ENCODE measurements at places on chromosomes 4 and X. TPM values are rescaled to one million over a fixed set of nuclear protein-coding genes. Genes with fewer than 3 reads are reported as not detected.

The CT47A1 gene
- total RNA-seq = not detected

The MFSD8 gene
- total RNA-seq = 28.5 TPM

The ZXDA gene
- total RNA-seq = 7.5 TPM

The EVC gene
- 0.68 TPM for total RNA-seq

The TSPAN7 gene
- total RNA-seq = not detected

The TMPRSS11B gene
- total RNA-seq = not detected

The NOX1 gene
- total RNA-seq = not detected

The WAS gene
- 146 TPM for total RNA-seq

The RHOXF1 gene
- total RNA-seq = not detected

The SHOX gene
- not detected for total RNA-seq

The ARAP2 gene
- total RNA-seq = 63.7 TPM

The VSIG4 gene
- 0.30 TPM for total RNA-seq

The NUDT10 gene
- total RNA-seq = 1.2 TPM

GRCh38 chrX:102840871-102841705 lies 96.0 kb upstream of the RAB40AL start:
- DNase-seq = no peak

DNA sequence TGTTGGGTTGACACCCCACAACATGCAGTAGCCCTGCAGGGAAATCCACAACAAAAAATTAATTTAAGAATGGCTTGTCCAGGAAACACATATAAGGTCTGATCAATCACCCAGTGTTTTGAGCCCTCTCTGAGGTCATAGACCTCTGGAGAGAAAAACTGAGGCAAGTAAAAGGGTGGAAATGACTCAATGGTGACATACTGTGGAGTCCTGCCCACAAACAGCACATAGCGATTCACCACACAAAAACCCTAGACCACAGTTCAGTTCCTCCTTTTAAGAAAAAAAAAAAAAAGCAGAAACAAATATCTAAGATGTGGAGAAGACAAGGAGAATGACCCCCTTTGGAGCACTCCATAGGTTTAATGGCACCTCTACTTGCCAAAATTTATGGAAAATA lies 2691.0 kb downstream of the PCDH7 start:
- DNase-seq = no peak

DNA sequence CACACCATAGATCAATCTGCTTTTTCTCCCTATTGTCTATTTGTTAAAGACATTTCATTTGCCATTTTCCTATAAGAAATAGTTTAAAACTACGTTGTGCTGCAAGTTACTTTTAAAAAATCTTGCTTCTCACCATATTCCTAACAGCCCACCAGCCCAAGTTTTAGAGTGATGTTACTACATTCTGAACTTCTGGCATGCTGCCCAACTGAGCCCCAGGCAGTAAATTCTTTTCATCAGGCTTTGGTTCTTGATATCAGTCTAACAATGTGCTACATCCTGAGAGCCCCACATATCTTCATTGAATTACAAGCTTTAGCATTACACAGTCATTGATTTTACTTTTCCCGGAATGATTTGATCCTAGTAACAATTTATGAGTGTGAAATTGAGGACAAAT lies 283.8 kb upstream of the IL1RAPL1 start:
- no peak for DNase-seq

- no peak for DNase-seq
Observed at GRCh38 chr4:106422766-106423165, 54.2 kb upstream of the GIMD1 start.

- no peak for DNase-seq
Observed at GRCh38 chrX:97619499-97619898, 735.8 kb downstream of the RPA4 start.

GRCh38 chrX:118730500-118731247 lies 3.3 kb downstream of the IL13RA1 start:
- DNase-seq = no peak

DNA sequence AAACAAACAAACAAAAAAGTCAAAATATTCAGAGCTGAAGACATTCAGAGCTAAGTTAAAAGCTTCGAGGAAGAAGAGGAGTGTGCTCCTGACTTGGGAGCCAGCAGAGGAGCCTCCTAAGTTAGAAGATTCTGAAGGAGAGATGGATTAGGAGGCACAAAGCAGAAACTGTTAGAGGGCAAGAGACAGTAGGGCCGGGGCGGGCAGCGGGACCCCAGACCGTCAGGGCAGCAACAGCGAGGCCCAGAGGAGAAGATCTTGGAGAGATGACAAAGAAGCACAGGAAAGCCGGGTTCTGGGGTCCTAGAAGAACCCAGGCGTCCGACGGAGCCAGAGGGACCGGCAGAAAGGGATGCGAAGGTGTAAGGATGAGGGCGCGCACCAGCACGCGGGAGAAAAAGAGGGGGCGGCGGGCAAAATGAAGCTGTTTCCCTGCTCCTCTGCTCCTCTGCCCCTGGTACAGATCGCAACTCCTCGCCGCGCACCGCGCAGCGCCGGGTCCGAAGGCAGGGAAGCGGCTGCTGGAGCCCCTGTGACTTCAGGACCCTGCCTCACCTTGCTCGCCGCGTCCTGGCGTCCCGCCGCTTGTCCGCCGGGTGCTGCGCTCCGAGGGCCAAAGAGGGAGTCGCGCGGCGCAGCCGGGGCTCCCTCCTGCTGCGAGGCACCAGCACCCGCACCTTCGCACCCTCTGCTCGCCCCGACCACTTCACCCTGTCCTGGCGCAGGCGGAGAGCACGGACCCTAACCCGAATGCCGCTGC lies 477 bp downstream of the KLHL13 start:
- DNase-seq = peak; percentile 36

DNA sequence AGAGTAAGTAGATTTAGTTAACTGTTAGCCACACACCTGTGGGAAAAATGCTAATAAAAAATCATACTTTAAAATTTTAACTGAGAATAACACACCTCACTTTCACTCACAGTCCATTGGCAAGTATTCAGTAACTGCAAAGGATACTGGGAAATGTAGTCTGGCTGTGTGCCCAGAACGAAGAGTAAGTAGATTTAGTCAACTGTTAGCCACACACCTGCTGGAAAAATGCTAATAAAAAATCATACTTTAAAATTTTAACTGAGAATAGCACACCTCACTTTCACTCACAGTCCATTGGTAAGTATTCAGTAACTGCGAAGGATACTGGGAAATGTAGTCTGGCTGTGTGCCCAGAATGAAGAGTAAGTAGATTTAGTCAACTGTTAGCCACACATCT lies 178.4 kb upstream of the NWD2 start:
- DNase-seq = no peak

DNA sequence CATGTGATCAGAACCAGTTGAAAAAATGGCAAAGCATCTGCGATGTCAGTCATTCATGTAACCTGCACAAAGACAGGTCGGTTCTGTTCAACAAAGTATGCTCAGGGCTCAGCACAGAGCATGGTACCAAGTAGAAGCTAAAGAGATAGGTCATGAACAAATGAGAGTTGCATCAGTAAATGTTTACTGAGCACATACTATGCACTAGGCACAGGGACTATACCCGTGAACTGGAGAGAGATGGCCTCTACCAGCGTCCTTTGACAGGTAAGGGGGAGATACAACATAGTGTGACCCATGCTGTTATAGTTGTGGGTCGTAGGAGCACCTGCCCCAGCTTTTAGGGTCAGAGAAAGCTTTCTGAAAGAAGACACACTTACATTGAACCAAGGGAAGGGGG lies 46.7 kb downstream of the PHKA2 start:
- no peak for DNase-seq

DNA sequence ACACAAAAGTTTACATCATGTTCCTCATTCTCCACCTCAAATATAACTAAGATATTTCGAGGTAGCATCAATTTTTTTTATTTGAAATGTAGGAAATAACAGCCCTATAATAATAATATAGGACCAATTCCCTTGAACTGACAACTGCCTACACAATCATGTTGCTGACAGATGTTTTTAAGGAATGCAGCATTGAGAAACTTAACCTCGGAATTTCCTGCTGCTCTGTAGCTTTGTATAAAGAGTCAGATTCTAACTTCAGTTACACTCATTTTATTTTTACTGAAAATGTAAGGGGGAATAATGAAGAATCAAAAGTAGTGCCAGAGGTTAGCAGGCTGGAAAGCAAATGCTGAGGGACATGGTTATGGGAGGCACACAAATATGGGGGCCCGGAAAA lies 235.8 kb downstream of the RBMX2 start:
- no peak for DNase-seq

GRCh38 chrX:73481521-73481920 lies 34.7 kb downstream of the CDX4 start:
- DNase-seq = no peak

GRCh38 chrX:13899607-13900006 lies 82.7 kb upstream of the GPM6B start:
- no peak for DNase-seq

DNA sequence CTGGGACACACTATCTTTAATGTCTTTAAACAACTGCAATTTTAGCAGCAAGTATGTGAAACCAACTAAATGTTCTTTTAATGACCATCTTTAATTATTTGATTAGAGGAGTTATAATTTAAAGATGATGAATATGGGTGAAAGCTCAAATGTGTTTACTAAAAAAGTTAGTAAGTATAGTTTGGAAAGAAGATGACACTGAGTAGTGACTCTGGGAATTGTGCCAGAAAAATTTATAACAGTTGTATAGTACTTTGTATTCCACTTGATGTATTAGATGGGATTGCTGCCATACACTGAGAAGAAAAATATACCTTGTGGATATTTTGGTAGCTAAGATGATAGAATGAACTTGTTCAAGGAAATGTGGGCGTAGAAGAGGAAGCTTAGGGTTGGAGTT lies 19.5 kb upstream of the PACRGL start:
- no peak for DNase-seq

GRCh38 chr4:7763788-7764187 lies 175.9 kb downstream of the AFAP1 start:
- no peak for DNase-seq

DNA sequence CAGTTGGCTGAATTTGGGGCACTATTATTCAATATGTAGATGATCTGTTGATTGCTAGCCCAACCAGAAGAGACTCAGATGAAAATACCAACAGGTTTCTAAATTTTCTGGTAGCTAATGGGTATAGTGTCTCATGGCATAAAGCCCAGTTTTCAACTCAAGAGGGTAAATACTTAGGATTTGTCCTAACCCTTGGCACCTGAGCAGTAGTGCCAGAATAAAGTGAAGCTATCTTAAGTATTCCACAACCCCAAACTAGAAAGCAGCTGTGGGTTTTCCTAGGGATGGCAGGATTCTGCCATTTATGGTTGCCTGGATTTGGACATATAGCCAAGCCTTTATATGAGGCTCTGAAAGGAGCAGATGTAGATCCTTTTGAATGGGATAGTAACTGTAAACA lies 119.0 kb downstream of the AGTR2 start:
- DNase-seq = no peak

GRCh38 chr4:140799686-140800225 lies 43.6 kb upstream of the TBC1D9 start:
- DNase-seq = no peak

GRCh38 chrX:120575379-120576114 lies 14.8 kb upstream of the CUL4B start:
- no peak for DNase-seq

DNA sequence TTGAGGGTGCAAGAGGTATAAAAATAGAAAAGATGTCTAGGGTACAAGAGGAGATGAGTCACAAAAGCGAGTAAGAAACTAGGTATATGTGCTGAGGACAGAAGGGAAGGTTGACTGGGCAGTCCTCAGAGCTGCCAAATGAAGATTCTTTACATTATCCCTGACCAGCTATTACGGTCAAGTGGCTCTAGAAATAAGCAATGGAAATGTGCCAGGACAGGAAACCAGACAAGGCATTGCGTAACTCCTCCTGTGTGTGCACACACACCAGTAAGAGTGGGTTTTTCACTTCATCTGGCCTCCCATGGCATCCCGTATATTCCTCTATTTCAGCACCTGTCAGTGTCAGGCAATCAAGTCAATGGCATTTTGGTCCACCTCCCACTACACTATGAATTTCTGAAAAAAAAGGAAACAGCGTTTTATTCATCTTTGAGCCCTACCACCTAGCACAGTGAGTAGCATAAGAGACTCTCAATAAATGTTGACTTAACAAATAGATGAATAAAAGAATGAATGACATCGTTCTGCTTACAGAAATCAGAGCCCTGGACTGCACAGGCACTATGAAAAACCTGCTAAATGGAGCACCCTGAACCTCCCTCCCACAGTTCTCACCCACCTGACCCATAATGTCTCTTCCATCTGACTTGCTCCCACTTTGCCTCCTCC lies 62.6 kb upstream of the KLF3 start:
- DNase-seq = no peak

DNA sequence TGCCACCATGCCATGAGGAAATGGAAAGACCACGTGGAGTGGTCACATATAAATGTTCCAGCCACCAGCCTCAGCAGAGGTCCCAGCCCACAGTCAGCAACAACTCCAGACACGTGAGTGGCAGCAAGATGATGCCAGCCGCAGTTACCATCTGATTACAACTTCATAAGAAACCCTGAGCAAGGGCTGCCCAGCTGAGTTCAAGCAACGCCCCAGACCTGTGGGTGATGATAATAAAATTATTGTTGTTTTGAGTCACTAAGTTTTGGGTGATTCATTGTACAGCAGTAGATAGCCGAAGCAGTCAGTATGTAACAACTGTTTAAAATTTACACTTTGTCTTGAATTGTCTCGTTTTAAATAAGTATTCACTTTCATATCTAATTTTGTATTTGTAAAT lies 5.8 kb upstream of the CCNG2 start:
- DNase-seq = no peak

- no peak for DNase-seq
Observed at GRCh38 chr4:100929135-100929534, 411.3 kb upstream of the EMCN start.

DNA sequence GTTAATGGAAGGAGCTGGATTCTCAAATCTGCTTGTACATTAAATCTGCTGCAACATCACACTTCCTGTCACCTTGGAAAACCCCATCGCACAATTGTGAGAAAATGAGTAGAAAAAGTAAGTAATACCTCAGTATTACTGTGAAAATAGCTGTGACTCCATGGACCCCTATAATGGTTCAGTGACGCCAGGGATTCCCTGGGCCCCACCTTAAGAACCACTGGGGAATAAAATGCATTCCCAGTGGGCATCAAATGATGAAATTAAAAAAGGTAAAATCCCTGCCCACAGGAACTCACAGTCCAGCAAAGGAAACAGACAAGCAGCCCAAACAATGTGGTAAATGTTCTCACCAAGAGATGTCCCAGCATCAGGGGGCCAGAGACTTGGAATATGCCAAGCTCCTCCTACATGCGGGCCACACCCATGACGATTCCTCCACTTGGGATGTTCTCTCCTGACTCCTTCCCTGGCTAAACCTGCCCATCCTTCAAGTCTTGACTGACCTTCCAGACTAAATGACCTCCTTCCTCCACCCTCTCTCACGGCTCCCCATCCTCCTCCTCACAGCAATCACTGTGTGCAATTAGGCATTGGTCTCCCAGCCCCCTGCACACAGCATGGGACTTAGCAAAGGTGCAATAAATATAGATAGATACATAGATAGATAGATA lies 2.6 kb downstream of the EVC2 start:
- no peak for DNase-seq

- peak; percentile 50 for DNase-seq
Observed at GRCh38 chrX:153643431-153644351, 3.3 kb upstream of the DUSP9 start.

DNA sequence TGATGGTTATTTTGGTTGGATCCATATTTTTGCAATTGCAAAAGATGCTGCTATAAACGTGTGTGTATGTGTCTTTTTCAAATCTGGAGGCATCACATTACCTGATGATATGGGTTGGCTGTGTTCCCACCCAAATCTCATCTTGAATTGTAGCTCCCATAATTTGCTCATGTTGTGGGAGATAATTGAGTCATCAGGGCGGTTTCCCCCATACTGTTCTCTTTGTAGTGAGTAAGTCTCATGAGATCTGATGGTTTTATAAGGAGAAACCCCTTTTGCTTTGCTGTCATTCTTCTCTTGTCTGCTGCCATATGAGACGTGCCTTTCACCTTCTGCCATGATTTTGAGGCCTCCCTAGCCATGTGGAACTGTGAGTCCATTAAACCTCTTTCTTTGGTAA lies 33.4 kb downstream of the APOOL start:
- DNase-seq = no peak
